ENCODE measurements at places on chromosomes 1 and 21.

- no peak for DNase-seq
Measured at GRCh38 chr1:155812878-155813277, 44.1 kb downstream of the GON4L start.

GRCh38 chr1:167784876-167785550 lies 63.2 kb downstream of the MPZL1 start:
- no peak for DNase-seq

- DNase-seq: no peak
Measured at GRCh38 chr1:52288286-52288685, 77.7 kb downstream of the CC2D1B start.

- DNase-seq: no peak
Measured at GRCh38 chr1:200343874-200344273, 66.0 kb downstream of the ZNF281 start.

DNA sequence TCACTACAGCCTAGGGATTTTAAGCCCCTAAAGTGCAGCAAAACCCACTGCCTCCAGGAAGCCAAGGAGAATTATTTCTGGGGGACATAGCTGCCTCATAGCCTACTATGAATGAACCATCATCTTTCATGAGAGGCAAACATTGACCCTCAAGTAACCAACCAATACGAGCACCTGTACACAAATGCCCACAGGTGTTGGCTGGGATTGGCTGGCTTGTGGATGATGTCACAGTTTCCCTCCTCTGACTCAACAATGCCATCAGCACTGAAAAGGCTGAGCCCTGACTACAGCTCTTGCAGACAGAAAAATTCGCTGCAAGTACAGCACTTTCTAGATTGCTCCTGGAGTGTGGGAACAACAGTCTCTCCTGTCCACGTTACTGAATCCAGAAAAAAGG lies at the start of gene HMGB4:
Gene HMGB4 (plus strand): TSS at position 301 of the 400 bp plus-strand sequence. CDS start 113 bp downstream, outside the sequence.
- DNase-seq: no peak

- DNase-seq: no peak
Measured at GRCh38 chr1:21956720-21957552, 19.8 kb upstream of the HSPG2 start.

- no peak for DNase-seq
Measured at GRCh38 chr1:202575918-202576653, 134.2 kb downstream of the SYT2 start.

DNA sequence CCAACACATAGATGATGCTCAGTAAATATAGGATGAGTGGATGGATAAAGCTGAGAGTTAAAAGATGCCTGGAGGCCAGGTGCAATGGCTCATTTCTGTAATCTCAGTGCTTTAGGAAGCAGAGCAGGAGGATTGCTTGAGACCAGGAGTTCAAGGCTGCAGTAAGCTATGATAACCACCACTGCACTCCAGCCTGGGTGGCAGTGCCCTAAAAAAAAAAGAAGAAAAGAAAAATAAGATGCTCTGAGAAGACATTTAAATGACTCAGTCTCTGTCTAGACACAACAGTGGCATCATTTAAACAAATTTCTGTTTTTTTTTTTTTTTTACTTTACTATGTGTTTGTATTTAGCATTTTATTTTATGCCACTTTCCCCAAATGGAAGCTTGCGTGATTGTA lies 25.3 kb upstream of the IL19 start:
- DNase-seq: no peak

DNA sequence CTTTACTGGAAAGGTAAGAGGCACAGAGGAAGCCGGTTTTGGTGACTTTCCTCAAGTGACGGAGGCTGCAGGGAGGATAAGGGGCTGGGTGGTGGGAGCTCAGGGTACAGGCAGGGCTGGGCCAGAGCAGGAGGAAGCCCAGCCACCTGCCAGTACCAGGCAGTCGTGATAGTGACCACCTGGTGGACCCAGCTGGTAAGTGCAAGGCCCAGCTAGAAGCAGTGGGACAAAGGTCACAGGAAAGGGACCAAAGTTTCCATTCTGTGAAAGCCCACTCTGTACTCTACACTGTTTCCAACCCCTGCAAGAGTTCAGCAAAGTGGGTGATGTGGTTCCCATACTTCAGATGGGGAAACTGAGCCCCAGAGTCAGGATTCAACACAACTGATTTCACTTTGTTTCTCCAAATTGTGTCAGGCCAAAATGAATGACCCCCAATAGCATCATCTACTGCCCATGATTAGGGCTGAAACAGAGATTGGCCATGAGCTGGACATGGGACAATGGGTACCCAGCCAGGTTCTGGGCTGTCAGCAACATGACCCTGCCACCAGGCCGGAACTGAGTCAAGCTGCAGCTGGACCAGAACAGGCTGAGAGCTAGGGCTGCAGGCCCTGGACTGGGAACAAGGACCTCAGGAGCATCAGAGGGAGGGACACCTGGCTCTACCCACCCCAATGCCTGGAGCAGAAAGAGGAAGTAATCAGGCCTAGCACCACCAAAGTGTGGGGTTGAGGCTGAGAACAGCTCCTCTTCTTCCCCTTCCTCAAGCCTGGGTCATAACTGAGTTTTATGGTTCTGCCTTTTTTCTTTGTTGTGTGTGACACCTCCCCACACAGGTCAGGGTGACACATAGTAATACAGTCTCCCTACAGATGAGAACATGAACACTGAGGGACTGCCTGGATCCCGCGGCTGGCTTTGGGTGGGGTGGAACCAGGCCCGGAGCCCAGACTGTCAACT lies 50.2 kb downstream of the KCNN3 start:
- no peak for DNase-seq

All from putamen (tissue), 1 donor.